Karpas-422 (cell line): ENCODE measurements at places on chromosomes 6 and 20.
A peak's percentile ranks its signal among the peaks of the same experiment; 100 is the strongest.

DNA sequence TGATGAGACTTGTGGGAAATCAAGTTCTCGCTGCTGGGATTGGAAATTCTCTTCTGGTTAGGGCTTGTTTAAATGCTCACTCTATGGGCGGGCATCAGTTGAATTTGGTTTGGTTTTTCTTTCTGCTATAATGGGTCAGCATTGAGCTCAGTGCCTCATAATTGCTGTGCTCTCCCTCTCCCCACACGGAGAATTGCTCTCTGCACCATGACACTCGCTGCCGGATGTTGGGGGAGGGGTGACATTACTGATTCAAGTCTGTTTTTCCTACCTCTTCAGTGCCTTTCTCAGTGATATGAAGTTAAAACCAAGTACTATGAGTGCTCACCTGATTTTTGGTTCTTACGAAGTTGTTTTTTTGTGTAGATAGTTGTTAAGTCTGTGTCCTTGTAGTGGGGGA lies 599.6 kb downstream of the EPM2A start:
- DNase-seq: no peak

DNA sequence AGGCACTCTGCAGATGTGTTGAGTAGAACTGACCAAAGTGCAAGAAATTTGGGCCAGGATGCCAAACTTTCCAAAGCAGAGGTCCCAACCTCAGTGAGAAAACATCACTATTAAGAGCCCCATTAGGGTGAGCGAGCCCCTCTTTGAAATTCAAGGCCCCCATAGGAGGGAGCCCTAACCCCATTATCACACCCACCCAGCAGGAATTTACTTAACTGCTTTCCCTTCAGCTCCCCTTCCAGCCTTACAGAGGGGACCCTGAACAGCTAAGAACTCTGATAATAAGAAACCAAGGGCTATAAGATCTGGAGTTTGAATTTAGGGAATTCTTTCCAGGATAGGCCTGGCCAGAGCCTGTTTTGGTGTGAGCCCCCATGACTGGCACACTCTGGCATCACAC lies 130.6 kb downstream of the NFATC2 start:
- DNase-seq: no peak

DNA sequence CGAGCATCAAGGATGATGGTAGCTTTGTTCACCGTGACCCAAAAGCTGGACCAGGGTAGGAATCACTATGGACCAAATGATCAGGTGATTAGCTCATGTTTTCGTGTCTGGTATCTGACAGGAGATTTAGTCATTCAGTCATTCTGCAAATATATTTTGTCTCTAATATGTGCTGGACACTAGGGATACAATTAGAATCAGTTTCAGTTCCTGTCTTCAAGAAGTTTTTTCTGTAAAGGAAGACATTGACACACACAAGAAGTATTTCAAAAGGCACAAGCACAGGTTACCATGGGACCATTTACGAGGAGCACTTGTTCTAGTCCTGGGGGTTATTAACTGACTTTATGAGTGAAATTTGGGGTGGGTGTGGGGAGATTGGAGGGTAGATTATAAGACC lies 244.9 kb downstream of the HIVEP2 start:
- no peak for DNase-seq

DNA sequence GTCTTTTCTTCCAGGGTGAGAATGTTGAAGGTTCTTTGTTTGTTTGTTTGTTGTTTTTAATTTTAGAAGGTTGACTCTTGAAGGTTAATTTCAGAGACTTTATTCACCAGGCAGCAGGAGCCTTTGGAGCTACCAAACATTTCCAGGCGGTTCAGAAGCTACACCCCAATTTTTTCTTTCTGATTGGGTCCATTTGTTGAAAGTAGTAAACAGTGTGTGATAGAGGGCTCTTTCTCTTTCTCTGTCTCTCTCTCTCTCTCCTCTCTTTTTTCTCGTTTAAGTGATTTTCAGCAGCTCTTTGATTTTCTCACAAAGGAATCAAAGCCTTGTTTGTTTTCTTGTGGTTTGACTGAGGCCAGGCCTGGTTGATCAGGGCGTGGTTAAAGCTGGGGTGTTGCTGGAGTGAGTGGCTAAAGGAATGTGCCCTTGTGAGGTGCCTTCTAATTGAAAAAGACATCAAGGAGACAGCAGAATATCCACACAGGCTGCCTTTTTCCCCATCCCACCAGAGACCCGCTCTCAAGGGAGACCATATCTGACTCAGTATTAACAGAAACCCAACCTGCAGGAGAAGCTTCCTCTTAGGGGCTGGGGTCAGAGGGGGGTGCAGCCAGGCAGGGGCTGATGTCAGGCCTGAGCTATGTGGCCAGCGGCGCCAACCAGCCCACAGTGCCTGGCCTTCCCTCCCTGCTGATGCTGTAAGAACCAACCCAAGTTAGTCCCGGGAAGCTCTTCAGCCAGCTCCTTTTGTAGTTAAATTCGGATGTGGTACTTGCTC lies 40.4 kb upstream of the NAA20 start:
- DNase-seq: no peak

DNA sequence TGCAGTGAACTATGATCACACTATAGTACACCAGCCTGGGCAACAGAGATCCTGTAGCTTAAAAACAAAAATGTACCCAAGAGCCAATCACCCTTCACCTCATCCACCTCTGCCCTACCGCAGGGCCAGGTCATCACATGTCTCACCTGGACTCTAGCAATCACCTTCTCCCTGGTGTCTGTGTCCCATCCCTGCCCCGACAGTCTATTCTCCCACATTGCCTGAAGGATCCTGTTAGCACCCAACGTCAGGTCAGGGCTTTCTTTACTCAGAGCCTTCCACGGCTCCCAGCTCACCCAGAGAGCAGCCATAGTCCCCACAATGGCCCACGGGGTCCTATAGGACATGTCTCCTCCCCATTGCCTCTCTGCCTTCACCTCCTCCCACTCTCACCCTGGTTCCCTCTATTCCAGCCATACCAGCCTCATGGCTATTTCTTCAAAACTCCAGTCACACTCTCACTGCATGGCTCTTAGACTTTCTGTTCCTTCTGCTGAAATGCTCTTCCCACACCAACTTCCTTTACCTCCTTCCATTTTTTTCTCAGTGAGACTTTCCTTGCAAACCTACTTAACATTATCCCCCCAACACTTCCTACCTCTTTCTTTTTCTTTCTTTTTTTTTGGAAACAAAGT lies 22.5 kb upstream of the ARFGEF2 start:
- no peak for DNase-seq

GRCh38 chr6:144854654-144855053 lies 569.5 kb downstream of the UTRN start:
- DNase-seq: no peak

DNA sequence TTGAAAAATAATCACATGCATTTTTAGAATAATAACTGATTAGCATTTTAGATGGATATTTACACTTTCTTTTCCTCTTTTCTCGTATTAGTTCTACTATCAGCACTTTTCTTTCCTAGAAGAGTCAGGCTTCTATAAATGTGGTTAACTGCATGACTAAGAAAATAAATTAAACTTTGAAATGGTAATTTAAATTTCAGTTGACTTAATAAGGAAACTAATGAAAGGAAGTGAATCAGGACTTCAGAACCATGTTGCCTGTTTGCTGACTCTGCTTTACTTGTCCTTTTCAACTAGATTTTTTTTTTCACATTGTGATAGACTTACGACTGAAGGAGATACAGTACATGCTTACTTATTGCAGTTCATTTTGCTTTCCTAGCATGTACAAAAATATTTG lies 1258.2 kb upstream of the EYS start:
- DNase-seq: no peak

DNA sequence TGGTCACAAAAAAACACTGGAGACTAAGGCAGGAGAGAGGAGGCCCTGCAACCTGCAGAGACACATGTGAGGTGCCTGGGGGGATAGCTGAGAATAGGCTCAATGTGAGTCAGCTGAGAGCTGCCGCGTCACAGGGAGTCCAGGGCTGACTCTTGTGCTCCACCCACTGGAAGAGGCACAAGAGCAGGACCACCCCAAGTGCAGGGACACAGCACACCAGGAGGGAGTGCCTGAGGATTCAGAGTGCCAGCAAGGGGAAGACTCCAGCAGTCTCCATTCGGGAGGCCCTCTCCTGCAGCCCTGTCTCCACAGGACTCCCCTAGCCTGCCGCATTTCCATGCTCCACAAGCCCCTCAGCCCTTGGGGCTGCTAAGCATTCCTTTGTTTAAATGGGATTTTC lies 105.5 kb downstream of the HUS1B start:
- DNase-seq: no peak

DNA sequence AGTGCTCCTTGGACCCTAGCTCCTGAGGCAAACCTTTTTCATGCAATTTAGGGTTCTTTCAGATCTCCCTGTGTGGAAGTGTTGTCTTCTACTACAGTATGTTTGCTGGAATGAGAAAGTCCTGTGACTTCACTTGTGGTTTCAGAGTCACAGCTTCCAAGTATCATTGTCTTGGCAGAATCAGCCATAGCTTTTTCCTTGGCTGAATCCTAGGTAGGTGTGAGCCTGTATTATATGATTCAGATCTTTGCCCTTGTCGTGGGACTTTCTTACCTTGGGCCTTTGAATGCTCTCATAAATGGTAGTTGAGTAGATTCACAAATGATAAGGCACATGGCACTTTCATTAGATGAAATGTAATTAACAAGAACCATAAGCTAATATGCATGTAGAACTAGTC lies 16.5 kb downstream of the CARMIL1 start:
- DNase-seq: no peak

DNA sequence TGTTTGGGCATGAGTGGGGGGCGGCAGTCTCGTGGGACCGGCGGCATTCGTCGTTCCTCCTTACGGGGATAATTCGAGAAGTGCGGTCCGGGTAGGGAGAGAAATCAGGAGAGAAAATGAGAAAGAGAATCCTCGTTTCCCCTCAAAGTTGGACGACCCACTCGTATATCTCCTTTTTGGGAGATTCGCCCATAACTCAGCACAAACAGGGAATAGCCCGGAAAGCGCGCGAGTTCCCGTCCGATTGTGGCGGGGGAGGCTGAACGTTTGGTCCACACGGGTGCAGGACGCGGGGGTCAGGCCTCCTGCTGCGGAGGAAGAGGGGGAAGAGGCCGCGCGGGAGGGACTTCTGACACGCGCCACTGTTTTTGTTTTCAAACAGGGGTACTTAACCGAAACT lies 42.4 kb downstream of the POPDC3 start:
- no peak for DNase-seq

DNA sequence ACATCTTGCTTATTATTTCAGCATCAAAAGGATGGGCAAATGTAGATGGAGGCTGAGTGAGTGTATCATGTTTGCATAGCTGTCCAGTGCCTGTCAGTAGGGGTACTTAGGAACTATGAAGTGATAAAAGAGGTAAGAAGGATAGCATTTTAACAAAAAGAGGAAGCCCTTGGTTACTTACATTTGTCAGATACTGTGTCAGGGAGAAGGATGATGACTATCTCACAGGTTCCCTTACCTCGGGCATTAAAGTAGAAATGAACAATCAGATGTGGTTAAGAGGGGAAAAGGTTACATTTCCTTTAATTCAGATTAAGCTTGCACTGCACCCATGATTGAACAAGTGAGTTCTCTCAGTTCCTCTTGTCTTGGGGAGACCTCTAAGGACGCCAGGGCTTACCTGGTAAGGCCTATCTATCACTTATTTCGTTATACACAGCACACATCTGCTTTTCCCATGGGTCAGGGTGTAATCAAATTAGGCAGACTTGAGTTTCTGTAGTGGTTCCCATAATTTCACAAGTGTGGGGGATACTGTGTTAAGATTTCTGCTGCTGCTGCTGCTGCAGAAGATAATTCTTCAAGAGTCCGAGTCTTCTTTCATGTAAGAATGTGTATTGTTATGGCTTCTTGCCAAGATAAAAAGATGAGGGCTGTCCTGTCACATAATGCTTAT lies 4.5 kb downstream of the FOXO3 start:
- DNase-seq: peak; percentile 97

DNA sequence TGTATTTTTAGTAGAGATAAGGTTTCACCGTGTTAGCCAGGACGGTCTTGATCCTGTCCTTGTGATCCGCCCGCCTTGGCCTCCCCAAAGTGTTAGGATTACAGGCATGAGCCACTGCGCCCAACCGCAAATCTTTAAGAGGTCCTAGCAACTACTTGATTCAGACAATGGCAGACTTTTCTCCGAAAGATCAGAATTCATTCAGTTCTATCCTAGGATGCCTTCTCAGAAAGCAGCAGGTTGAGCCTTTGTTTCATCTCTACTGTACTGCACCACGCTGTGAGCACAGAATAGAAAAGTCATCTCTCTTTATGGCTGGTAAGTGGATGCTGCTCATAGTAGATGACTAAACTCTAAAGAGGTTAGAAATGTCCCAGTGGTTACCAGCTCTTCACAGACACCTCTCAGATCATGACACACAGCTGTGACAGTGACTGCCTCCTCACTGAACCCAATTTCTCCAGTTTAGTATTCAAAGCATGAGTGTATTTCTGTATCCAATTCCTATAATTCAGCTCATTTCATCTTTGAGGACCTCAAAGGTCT lies 6.0 kb upstream of the HSF2 start:
- DNase-seq: no peak

- no peak for DNase-seq
Measured at GRCh38 chr20:2707353-2708072, 14.9 kb downstream of the EBF4 start.

- no peak for DNase-seq
Measured at GRCh38 chr6:70314296-70314695, 11.4 kb upstream of the COL9A1 start.

GRCh38 chr6:166906376-166907044 lies 49.8 kb downstream of the RNASET2 start:
- DNase-seq: no peak

DNA sequence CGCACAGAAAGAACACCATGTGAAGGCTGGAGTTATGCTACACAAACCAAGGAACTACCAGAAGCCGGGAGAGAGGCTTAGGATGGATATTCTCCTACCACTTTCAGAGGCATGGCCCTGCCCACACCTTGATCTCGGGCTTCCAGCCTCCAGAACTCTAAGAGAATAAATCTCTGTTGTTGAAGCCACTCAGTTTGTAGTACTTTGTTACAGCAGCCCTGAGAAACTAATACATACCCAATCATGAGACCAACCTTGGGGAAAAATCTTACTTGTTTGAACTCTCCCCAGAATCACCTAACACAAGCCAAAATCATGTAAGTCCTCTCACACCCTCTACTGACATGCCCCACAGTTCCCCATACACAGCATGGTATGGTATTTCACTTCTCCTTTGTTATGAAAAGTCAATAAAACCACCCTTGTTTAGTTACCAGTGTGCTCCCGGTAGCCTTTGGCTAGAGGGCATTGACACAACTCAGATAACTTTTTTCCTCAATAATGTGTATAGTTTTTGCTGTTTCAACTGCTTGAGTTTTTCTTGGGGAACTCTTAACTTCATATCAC lies 40.7 kb upstream of the SLC2A12 start:
- no peak for DNase-seq

DNA sequence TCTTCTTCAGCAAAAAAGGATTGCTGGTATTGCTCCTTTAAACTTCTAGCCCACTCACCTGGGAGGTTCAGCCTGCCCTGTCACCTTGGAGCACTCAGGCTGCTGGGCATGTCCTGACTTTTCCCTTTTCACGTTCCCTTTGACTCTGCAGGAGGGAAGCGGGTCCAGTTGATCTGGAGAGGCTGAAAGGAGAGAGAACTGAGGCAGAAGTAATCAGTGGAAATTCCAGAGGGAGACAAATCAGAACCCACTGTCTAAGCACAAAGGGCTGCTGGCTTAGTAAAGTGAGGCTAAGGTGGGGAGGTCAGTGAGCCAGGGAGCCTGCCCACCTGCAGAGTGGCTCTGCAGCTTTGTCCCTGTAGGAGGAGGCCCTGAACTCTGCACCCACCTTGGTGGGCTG lies 9.7 kb upstream of the SYNDIG1 start:
- no peak for DNase-seq
